NCI-H1092 treated with DMSO at 0.1 percent for 48 hours (cell line): ENCODE measurements at places on chromosomes 6 and 20.

DNA sequence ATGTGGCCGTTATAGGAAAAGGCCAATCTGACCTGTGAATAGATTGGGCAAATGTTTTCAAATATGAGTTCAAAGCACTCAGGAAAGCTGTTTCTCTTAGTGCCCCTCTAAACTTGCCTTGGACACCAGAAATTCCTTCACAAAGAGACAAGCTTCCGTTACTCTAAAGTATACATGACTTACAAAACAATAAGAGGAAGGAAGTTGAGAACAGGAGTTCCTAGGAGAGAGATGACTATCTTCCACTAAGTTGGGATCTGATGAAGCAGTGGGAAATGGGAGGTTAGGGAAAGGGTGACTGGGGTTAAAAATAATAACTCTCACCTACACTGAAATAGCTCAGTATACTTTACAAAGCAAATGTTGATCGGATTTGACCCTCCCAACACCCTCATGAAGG lies 50.0 kb downstream of the ISM1 start:
- DNase-seq, result no peak

- no peak for DNase-seq
Observed at GRCh38 chr6:95094751-95095663, 482.3 kb upstream of the MANEA start.

DNA sequence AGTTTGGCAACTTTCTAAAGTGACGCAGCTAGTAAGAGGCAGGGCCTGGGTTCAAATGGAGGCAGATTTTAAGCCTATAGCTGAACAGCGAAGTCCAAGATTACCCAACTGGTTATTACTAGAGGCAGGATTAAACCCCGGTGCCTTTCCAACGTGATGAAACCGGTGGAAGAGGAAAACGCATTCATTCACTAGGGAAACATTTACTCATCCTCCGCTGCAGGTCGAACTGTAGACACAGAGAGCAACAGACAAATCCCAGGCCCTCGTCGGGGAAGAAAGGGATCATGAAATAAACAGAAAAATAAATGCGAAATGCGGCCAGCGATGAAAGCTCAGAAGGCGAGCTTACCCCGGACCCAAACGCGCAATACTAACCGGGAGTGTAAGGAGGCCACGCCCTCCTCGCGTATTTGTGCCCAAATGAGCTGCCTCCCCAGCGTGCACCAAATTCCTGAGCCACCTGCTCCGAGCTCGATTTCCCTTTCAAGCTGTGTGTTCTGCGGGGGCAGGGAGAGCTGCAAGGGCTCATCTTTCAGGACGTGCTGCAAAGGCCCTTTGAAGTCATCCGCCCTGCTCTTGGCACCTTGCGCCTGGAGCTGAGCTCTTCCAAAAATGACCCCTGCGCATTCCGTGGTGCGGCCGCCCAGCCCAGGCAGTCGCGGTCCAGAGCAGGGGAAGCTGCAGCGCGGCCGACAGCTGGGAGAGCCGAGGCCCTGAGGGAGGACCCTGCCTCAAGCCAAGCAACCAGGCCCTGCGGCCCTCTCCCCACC lies 46.9 kb downstream of the PDYN start:
- DNase-seq, result no peak

DNA sequence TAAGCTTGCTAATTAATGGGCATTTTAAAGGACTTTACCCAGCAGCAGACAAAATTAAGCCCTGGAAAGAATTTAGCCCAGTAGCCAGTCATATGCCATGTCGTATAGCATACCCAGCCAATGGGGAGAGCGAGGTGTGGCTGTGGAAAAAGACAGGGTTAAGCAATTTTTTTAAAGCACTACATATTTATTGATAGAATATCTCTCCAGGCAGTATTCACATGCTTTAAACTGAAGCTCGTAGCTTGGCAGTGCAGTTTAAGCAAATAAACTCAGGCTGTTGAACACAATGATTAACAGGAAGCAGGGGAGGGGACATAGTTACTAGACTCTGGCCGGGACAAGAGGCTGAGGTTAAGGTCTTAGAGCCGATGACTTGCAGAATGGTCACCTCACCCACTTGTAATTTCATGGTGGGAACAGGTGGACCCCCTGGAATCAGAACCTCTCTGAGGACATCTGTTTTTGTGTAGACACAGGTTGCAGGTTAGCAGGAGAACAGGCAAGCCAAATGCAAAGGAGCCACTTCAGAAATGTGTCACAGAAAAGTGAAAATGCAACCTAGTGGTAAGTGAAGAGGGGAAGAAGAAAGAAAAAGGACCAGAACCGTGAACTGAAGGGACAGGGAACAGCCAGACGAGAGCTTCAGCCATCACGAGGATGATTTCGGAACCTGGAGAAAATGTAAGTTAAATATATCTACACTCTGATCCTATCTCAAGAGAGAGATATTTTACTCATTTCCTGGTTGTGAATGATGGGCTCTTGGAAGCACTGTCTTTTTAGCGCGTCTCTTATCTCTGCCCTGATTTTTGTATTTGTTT lies 7.2 kb downstream of the GCNT2 start:
- no peak for DNase-seq

DNA sequence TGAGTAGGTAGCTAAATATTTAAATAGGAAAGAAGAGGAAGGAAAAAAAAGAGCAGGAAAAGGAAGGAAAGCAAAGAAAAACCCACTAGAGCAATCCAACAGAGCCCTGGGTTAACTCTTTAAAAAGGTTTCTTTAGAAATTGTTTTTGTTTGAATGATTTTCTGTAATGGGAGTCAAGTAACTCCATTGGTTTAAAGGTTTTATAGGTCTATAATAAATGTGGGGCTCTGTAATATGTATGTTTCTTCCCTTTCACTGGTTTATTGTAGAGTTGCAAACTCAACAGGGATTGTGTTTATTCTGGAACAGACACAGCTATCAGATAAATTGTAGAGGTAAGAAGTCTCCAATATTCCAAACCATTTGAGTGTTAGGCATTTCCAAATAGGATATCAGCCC lies 10.9 kb downstream of the PLEKHG1 start:
- no peak for DNase-seq

DNA sequence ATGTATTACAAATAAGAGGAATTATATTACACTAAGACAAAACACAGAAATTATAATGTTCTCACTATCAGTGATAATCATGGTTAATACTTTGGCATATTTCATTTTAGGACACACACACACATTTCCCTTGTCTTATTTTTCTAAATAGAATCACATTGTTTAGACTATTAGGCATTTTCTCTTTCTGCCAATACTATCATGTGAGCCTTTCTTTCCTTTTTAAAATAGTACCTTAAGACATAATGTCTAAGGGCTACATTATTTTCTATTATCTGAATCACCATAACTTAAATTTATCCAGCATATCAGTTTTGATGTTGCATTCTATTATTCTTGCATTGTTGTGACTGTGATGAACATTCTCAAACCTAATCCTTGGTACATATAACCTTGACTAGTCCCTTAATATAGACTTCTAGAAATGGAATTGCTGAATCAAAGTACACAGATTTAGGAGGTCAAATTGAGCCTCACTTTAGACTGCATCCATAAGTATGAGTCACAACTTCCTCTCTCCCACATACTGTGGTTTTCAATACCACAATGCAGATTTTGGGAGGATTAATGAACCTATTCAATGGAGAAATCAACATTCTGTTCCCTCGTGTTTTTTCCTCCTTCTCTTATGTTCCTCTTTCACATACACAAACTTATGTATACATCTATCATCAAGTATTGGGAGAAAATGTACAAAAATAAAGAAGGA lies 212.6 kb downstream of the MOXD1 start:
- no peak for DNase-seq

DNA sequence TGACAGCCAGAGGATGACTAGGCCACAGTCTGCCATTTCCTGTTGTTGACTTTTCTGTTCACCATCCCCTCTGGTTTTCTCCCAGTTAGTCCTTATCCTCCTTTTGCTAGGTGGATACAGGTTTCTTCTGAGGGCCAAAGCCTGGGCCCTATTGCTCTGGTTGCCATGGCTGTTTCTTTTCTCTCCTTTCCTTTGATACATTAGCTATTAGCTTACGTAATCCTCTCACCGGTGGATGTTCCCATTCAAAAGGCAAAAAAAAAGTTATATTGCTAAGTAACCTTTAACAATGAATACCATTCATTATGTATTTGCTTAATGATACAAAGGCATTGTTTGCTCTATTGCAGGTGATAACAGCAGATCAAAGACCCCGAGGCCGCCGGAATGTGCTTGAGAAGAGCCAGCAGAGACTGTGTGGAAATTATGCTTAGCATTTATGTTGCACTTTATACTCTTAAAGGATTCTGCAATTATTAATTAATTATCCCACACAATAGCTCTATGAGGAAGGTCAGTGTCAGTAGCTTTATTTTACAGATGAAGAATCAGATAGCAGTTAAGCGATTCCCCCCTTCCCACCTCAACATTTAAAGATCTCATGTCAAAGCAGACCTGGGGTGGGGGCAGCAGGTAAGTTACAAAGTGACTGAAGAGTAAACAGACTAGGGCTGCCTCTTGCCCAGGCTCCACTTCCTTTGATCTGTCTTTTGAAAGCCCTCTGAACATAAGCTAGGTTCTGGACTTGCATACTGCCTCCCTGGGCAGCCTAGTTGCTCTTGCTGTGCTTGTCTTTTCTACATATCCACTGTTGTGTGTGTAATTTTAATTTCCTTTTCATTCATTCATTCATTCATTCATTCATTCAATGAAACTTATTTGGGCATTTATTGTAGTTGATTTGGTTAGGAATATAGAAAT lies 14.5 kb upstream of the TFB1M start:
- no peak for DNase-seq

GRCh38 chr6:96783307-96783706 lies 54.0 kb downstream of the GPR63 start:
- DNase-seq, result no peak

- DNase-seq, result peak; percentile 54
Observed at GRCh38 chr20:54219751-54220426, 12.0 kb downstream of the PFDN4 start.

- no peak for DNase-seq
Observed at GRCh38 chr6:7224731-7225130, 88.3 kb downstream of the SSR1 start.

DNA sequence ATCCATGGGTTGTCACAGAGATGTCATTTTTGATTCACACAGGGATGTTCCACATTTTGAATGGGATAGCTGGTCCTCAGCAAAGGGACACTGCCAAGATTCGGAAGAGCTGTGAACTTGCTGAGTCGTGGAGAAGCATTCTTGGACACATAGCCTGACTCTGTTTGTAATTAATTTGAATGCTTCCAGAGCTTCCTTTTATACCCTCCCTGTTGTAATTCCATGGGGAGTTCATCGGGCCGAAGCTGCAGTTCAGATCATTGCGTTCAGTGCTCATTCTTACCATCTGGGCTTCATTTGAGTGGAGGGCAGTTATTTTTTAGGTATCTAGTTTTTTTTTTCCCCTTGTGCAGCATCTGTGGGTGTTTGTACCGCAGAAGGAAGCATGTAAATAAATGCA lies 126.5 kb downstream of the SLC24A3 start:
- DNase-seq, result no peak

DNA sequence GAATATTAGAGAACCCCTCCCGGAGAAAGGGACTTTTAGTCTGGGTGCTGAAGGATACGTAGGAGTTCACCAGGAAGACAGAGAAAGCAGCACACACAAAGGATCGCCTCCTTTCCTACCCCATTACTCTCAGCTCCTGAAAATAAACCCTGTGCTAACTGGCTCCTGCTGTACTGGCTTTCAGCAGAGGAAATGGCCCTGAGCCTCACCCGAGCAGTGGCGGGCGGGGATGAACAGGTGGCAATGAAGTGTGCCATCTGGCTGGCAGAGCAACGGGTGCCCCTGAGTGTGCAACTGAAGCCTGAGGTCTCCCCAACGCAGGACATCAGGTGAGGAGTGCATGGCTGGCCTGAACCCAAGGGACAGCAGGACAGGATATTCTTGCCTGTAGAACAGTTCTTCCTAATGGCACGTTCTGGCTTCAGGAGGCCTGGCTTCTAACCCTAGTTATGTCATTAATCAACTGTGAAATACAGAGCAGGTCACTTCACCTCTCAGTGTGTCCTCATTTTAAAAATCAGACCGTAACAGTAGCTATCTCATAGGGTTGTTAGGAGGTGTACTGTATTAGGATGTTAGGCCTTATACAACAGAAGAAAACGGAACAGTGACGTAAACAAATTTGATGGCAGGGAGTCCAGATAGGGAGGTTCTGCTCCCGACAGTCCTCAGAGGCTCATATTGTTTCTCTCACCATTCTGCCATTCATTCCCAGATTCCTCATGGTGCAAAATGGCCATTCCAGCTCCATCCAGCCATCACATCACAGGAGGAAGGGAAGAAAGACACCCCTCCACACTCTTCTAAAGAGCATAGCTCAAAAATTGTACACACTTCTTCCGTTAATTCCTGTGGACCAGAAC lies 1.8 kb downstream of the RBCK1 start:
- no peak for DNase-seq

GRCh38 chr6:89081129-89081422 lies 525 bp downstream of the PNRC1 start:
- DNase-seq, result no peak

- DNase-seq, result no peak
Observed at GRCh38 chr6:10956776-10957175, 69.9 kb downstream of the SYCP2L start.

DNA sequence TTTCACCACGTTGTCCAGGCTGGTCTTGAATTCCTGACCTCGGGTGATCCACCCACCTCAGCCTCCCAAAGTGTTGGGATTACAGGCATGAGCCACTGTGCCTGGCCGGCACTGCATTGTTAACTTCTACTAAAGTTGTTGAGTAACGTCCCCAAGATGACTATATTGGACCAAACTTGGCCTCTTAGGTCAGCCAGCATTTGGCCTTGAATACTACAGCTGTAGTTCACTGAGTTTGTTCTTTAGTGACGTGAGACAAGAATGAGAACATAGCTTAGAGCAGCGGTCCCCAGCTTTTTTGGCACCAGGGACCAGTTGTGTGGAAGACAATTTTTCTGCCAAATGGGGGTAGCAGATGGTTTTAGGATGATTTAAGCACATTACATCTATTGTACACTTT lies 237.1 kb downstream of the TBC1D7 start:
- no peak for DNase-seq

GRCh38 chr20:3748073-3748472 lies 15.6 kb downstream of the HSPA12B start:
- DNase-seq, result no peak

- no peak for DNase-seq
Observed at GRCh38 chr20:43731469-43731868, 4.7 kb upstream of the GTSF1L start.

DNA sequence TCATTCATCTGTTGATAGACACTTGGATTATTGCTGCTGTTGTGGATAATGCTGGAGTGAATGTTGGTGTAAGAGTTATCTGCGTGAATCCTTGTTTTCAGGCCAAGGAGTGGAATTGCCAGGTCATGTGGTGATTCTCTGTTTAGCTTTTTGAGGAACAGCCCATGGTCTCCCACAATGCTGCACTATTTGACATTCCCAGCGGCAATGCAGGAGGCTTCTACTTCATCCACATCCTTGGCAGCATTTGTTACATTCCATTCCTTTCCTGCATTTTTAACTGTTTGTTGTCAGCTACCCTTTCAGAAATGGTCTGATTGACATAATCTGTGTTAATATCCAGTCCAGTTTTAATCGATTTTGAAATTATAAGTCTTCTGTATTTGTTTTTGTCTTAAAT lies 51.7 kb upstream of the CLDN20 start:
- DNase-seq, result no peak
